ENCODE measurements at places on chromosomes 2 and 18.

DNA sequence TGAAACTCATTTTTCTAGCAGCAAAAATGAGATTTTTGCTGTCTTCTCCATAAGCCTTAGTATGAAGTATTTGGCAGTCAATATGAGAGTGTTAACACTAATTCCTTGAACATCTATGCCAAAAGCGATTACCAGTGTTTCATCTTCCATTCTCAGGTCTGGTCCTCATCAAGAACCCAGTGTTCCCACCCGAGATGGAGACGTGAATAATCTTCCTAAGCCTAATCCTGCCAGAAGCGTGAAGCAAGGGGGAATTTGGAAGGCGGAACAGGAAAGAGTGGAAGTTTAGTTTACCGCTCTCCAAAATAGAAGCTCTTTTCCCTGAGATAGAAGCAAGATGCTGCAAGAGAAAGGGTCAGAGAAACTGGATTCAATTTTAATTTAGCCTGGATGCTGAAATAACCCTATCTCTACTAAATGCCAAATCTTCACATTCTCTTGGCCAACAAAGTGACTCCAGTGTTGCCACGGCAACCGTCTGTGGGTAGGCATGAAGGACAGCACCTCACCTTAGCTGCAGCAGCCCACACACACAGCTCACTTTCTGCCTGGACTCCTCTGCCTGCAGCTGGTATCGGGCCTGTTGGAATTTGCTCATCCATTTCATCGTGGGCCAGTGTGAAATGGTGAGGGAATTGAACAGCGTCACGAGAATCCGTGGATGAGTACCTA is 711.1 kb downstream of the CBLN2 start:
- DNase-seq = no peak

- DNase-seq = no peak
These were observed 33.9 kb downstream of the MBP start for GRCh38 chr18:77098538-77099174.

DNA sequence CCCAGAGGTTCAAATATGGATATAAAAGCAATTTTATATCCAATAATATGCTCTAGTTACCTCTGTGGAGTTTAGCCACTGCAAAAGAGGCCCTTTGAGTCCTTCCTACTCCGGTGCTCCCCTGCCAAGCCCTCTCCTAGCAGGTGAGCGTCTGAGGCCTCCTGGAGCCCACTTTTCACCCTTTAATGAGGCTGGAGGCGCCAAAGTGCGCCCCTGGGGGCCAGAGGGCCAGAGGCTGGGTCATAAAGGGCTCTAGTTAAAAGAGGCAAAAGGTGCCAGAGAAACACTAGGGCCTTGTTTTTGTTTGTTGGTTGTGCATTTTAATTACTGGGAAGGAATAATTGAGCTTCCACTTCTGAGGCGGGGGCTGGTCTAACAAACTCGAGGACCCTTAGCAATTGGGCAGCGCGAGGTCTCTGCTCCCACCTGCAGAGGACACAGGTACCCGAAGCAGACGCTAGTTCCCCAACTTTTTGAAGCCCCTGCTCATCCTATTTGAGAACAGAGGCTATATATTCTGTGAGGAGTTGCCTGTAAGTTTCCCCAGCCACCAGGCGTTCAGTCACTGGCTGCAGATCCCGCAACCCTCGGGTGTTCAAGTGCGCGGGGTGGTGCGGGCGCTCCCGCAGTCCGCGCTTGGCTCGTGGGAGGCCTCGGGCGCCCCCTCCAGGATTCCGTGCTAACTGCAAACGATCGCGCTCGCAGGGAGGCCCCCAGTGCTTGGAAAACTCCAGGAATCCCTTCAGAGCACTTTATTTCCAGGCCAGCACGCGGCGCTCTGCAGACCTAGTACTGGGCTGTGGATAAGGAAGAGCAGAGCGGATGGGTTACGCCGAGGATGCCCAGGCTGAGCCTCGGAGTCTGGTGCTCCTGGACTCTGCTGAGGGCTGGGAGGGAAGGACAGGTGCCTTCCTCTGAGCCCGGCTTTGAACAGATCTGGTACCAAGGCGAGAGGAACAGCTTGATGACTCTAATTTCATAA is 14.1 kb downstream of the MSGN1 start:
- DNase-seq = peak; percentile 68

GRCh38 chr18:28149810-28150420 is 27.0 kb downstream of the CDH2 start:
- DNase-seq = no peak

DNA sequence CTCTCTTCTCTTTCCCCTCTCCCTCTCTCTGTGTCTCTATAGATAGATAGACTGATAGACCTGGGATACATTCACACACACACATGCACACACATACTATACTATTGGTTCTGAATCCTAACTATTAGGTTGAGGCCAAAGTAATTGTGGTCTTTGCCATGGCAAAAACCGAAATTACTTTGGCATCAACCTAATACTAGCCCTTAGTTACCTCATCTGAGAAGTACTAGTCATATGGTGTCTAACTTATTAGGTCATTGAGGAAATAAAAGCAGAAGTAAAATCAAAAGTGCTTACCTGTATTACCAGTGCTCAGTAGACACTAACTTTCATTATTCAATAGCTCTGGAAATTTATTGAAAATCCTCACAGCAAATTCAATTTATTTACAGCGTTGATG is 451.5 kb downstream of the EPHA4 start:
- no peak for DNase-seq

GRCh38 chr18:63775166-63775730 is at the start of gene SERPINB7:
Gene SERPINB7, plus strand, starts transcription at chr18:63775418. Its CDS starts 6,955 bp downstream, at chr18:63782373.
- peak; percentile 83 for DNase-seq

DNA sequence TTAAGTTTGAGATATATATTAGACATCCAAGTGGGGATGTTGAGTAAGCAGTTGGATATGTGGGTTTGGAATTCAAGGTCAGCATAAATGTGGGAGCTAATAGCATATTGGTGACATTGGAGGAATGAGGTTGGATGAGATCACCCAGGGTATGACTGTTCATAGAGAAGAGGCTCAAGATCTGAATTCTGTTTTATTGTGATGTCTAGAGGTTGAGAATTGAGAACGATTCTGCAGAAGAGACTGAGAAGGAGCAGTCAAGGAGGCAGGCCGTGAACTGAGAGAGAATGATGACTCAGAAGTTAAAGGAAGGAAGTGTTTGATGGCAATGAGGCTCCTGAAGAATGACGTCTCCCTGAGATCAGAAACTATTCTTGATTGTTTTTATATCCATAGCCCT is 5.9 kb downstream of the SERPINB11 start:
- DNase-seq = peak; percentile 72

DNA sequence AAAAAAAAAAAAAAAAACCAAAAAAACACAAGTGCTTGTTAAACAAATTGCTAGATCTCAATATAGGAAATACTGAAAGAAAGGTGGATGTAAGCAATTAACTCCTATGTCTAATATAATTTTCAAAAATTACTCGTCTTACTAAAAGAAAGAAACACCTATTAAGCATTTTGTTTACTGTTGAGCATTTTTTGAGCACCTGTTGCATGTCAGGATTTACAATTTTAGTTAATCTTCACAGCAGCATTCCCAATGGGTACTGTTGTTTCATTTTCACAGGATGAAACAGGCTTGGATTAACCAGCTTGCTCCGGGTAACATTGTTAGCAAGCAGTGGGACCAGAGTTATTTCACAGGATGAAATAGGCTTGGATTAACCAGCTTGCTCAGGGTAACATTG is 4.8 kb downstream of the ZNF638 start:
- no peak for DNase-seq

GRCh38 chr2:177538323-177538722 is 145.8 kb downstream of the AGPS start:
- no peak for DNase-seq

- no peak for DNase-seq
These were observed 94.2 kb upstream of the FZD7 start for GRCh38 chr2:201939453-201939941.

DNA sequence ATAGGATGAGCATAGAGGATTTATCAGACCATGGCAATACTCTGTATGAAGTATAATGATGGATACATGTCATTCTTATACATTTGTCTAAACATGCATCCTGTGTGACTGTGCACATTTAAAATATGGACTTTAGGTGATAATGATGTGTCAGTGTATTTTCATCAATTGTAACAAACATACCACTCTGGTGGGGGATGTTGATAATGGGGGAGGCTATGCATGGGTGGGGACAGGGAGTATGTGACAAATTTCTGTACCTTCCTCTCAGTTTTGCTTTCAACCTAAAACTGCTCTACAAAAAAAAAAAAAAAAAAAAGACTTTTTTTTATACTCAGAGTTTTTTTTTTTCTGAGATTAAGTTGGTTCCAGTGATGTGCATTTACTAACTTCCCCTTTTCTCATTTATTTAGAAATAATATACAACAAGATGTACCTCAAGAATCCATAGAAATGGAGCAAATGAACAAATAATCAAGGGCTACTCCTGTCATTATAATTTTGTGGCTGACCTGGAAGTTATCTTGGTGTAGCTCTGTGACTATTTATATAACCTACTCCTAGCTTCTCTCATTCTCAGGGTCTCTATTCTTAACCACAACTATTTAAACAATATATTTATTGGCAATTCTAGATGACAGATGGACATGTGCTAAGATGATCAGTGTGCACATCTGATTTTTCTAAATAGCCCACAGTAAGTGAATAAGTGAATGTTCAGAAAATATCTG is 108.9 kb upstream of the ITGA4 start:
- DNase-seq = no peak

- no peak for DNase-seq
These were observed 120.3 kb upstream of the NFATC1 start for GRCh38 chr18:79275461-79275860.

- DNase-seq = no peak
These were observed 106.4 kb downstream of the KCNH7 start for GRCh38 chr2:162731917-162732804.

GRCh38 chr2:56018267-56018666 is 94.7 kb upstream of the EFEMP1 start:
- no peak for DNase-seq

DNA sequence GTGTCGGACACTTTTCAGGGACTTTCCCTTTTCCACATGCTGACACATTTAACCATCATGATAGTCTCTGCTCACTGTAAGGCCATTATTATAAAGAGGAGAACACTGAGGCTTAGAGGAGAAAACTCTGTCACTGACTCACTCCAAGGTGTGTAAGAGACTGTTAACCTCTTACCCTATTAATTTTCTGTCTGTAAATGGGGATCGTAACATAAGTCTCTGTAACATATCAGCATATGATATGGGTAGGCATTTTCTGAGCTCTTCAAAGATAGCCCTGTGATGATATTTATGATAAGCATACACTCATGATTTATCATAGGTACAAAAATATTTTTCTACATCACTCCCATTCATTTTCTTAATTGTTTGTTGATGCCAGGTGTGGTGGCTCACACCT is 36.4 kb downstream of the TMEM182 start:
- DNase-seq = no peak

GRCh38 chr18:79692056-79692455 is 12.5 kb downstream of the CTDP1 start:
- no peak for DNase-seq

GRCh38 chr2:239178954-239179353 is 221.9 kb downstream of the HDAC4 start:
- DNase-seq = no peak

DNA sequence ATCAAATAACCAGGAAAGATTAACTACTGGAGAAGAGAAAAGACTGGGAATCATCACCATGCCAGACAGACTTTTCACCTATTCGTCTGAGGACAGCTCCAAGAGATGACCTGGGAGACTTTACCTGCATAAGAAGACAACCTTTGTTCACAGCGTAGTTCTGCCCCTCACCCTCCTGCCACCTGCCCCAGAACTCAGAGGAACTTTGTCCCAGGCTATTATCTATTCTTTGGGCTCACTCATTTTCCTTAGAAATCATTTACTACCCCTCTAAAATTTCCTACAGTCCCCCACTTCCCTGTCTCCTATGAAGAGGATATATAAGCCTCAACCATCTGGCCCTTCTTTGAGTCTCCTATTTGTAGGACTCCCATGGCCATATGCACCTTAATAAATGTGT is 19.3 kb upstream of the COPS8 start:
- no peak for DNase-seq

GRCh38 chr2:169007941-169008340 is 23.2 kb downstream of the ABCB11 start:
- no peak for DNase-seq

DNA sequence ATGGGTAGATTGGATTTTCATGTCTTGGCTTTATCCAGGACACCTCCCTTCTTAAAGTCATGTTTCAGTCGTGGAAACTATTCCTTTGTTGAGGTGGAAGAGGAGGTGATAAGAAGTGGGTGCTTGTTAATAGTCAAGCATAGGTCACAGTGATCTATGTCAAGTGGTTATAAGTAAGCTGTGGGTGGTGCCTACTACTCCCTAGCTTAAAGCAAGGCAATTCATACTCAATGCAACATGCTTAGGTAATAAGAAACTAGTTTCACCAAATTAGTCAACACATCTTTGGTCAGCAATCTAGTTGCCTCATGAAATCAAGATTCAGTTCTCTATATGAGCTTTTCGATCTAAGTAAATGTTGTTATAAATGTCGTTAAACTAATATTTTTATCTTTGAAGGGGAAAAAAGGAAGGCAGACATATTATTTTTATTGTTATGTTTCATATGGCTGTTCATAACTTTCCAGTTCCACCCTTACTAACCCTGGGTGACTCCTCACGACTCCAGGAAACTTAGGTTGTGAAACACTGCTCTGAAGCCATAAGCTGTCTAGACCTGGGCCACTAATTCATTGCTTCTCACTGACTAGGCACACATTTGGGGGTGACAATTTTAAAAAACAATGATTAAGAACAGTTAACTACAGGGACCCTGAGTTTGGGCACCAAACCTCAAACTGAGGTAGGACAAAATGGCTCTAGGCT is 5.8 kb upstream of the ABCB11 start:
- DNase-seq = no peak

DNA sequence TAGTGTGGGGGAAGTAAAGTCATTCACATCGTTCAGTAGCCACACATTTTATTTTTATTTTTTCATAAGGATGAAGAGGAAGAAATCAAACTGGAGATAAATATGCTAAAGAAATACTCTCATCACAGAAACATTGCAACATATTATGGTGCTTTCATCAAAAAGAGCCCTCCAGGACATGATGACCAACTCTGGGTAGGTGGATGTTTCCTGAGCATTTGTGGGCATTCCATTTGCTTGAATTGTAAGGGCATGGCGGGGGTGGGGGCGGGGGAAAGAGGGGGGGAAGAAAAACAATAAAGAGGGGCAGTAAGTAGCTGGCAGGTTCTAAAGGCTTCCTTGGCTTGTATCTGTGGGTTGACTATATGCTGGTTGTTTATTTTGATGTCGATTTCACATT is 126.4 kb downstream of the MAP4K4 start:
- DNase-seq = no peak

GRCh38 chr18:45780568-45780967 is 44.9 kb upstream of the SIGLEC15 start:
- DNase-seq = no peak

DNA sequence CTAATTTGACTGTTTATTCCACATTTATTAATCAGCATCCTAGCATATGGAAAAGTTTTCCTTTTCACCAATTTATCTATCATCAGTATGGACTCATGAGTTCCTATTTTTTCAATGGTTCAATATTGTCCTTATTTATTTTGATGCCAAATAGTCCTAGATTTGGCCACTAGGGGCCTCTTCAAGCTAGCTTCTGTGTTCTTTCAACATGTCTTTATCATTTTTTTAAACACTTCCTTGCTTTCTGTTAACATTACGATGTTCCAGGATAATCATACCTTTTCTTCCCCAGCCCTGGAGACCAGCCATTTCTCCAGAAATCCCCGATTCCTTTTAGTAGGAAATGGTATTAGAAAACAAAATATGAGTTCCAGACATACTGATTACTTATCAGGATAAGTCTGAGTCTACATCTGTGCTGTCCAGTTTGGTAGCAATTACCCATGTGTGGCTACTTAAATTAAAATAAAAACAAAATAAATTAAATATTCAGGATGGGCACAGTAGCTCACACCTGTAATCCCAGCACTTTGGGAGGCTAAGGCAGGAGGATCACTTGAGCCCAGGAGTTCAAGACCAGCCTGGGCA is 70.6 kb downstream of the RPE start:
- peak; percentile 23 for DNase-seq

All from muscle of back (tissue), 13 donors.